ENCODE measurements at places on chromosomes 2 and 18. TPM values are rescaled to one million over a fixed set of nuclear protein-coding genes. Genes with fewer than 3 reads are reported as not detected.
A peak's percentile ranks its signal among the peaks of the same experiment; 100 is the strongest.

GRCh38 chr2:235083822-235084221 lies 132.0 kb downstream of the SH3BP4 start:
- no peak for DNase-seq

DNA sequence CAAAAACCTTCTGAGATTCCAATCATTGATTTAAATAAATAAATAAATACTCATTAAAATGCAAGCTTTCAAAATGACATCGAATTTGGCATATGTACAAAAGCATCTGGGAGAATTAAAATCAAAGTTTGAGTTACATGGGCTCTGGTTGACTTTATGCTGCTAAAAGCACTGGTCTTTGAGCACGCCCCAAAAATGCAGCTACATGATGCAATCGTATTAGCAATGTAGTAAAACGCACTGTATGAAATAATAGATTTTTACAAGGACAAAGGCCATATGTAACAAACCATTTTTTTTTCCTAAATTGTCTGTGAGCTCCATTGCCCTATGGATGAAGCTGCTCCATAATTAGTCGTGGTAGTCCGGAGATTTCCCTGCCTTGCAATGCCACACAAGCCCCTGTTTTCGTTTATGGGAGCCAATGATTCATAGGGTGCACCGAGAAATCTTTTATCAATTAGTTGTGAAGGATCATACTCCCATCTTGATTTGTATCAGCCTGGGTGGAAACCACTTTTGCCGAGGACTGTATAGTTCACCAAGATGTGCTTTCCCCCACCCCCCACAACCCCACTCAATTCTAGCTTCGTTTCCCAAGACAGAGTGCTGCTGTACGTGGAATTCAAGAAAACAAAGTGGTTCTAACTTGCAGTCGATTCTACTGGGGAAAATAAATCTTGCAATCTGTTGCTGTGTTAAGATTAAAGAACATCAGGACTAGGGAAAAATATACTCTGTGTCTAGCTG lies 268.4 kb downstream of the IRS1 start:
- no peak for DNase-seq

UXS1 gene
- 50.2 TPM for total RNA-seq

AQP12A gene
- total RNA-seq, result not detected

DNA sequence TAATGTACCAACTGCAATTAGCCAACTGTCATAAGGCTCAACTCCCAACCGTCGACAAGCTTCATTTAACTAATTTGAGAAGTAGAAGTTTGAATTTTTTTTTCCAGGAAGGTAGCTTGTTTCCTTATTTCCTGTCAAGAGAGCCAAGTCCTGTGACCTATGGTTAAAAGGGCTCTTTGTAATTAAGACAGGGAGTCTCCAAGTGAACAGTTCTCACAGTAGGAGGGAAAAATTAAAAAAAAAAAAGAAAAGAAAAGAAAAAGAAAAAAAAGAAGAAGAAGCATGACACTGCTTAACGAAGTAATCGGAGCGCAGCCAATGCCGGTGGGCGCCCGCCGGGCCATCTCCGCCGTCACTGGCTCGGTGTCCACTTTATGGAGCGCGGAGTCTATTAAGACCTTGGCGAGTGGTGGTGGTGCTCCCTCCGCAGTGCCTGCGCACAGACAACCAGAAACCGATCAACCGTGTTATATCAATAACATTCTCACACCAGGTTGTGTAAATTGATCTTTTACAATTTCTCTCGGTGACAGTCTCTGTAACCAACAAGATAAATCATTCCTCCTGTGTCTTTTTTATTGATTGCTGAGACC lies 197.2 kb upstream of the POU3F3 start:
- DNase-seq, result peak; percentile 45

UPP2 gene
- not detected for total RNA-seq

PDE1A gene
- 0.28 TPM for total RNA-seq

GRCh38 chr18:370751-371608 lies 103.1 kb upstream of the THOC1 start:
- no peak for DNase-seq

GRCh38 chr2:231102772-231103171 lies 22.1 kb downstream of the HTR2B start:
- no peak for DNase-seq

DNA sequence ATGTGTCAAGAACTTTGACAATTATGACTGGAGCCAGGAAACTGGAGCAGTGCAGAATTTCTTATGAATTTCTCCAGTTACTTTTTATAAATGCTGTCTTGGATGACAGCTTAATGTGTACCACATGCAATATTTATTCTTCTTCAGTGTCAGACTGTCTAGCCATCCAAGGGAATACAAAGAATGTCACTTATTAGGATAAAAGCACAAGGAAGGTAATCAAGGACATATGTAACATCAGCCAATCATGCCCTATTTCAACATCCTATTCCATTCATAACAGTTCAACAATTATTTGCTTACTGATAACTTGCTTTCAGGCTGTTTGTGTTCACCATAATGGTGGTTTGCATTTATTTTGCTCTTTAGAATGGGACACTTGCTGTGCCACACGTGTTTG lies 139.8 kb downstream of the OLA1 start:
- no peak for DNase-seq

- no peak for DNase-seq
These were observed 7.5 kb upstream of the MOCOS start for GRCh38 chr18:36179562-36180355.

DNA sequence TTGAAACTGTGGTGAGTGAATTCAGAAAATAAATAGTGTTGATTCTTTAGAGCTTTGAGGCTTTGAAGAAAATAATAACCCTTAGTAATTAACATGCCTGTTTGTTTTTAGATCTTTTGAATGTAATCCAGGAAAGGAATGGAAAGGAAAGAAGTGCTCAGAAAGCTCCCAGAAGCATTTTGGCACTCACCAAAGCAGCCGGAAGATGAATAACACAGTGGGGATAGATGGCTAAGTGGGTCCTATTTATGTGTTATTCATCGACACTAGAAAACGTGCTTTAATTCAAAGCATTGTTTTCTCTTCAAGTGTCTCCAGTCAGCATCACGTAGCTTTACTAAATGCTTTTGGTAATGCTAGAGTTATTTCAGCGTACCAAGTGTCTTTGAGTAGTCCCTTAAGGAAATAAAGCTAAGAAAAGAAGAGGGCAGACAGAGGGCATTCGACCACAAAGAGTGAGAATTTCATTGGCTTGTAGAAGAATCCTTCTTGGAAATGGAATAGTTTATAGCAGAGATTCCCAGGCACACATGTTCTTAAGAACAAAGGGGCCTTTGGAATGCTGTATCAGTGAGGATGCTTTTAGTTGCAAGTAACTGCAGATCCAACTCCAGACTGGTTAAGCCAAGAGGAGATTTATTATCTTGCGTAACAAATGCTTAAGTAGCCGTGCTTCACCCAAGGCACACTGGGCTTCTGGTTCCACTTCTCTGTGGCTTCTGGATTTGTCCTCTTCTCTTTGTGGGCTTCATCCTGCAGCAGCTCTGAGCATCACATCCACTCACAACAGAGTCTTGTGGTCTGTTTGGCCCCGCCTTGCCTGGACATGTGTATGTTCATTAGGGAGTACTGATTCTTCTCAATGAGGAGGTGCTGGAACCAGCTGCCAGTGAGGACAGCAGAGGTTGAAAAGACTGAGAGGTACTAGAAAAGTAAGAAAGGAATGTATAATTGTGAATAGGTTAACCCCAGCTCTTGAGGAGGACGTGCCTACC lies 63.6 kb upstream of the LTBP1 start:
- no peak for DNase-seq

Data from GM23338 (cell line).